Small intestine (tissue), 16 donors: ENCODE measurements at places on chromosomes 13 and 19.

- DNase-seq = no peak
Observed at GRCh38 chr19:57190301-57190700, 999 bp upstream of the ZNF264 start.

GRCh38 chr19:3547301-3547731 is 8.3 kb downstream of the TEKTIP1 start:
- no peak for DNase-seq

- no peak for DNase-seq
Observed at GRCh38 chr19:56664511-56664910, 7.0 kb downstream of the ZNF835 start.

- no peak for DNase-seq
Observed at GRCh38 chr13:44158881-44159632, 214.6 kb upstream of the SERP2 start.

DNA sequence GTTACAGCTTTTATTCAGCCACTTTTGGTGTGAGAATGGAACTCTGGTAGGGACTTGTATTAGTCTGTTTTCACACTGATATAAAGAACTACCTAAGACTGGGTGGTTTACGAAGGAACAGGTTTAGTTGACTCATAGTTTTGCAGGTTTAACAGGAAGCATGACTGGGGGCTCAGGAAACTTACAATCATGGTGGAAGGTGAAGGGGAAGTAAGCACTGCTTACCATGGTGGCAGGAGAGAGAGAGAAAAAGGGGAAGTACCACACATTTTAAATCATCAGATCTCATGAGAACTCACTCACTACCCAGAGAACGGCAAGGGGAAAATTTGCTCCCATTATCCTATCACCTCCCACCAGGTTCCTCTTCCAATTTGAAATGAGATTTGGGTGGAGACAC is 942.2 kb downstream of the PCDH17 start:
- DNase-seq = no peak

GRCh38 chr19:41927497-41928192 is 604 bp downstream of the ERFL start:
- no peak for DNase-seq

GRCh38 chr13:109833940-109834339 is 47.6 kb upstream of the IRS2 start:
- DNase-seq = no peak

DNA sequence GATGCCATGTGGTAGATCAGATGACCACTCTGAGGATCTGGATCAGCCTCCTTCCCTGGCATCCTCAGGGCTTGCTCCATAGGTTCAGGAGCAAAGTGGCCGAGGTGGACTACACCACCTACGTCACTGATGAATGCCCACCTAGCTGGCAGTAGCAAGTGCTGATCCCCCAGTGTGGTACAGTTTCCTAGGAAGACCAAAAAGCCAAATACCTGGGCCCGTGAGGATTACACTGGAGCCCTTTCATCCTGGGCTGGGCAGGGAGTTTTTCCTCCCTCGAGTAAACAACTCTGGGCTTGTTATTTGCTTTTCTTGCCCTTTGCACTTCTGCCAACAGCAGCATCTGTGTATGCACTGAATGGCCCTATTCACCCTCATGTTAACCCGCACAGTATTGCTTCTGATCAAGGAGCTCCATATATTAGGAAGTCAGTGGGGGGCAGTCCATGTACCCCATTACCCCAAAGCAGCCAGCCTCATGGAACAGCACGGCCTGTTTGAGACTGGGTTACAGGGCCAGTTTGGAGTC is 3.3 kb upstream of the MYADM start:
- DNase-seq = peak; percentile 72

- DNase-seq = no peak
Observed at GRCh38 chr19:1164684-1165531, 9.2 kb downstream of the SBNO2 start.

GRCh38 chr19:38665950-38666662 is 18.7 kb downstream of the ACTN4 start:
- peak; percentile 69 for DNase-seq

- DNase-seq = no peak
Observed at GRCh38 chr19:30647891-30648720, 275.9 kb downstream of the ZNF536 start.

DNA sequence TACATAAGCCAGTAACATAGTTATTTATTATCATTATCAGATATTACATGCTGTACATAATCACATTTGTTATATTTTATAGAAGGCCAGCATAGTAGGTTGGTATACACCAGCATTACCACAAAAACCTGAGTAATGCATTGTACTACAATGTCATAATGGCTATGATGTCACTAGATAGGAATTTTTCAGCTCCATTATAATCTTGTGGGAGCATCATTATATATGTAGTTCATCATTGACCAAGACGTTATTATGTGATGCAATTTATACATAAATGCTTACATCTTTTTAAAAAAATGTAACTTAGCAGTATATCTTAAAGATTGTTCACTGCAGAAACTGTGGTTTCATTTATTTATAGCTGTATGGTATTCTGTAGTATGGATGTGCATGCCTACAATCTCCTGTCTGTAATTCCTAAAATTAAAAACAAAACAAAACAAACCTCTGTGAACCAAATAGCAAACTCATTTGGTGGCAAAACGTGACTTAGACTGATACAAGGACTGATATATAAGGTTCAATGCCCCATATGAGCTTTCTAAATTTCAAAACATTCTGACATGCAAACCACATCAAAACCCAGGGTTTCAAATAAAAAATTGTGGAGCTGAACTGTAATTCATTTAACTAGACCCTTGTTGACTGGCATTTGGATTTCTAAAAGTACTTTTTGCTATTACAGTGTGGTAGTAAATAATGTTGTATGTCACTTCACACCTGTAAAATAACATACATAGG is 250.9 kb downstream of the DLEU7 start:
- no peak for DNase-seq

DNA sequence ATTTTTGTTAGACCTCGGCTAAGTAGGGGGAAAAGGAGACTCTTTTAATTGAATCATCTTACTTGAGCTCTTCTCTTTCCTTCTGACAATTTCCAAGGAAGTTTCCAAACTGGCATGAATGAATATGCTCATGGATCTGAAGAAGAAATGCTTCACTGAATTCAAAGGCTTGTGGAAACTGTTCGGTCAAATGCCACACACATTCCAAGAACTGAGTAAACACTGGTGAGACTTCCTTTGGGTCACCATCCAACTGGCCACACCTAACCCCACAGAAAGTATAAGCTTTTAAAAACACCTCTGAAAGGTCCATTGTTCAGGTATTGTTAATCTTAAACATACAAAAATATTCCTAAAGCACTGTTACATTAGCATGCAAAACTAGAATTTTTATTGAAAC is 33.6 kb downstream of the MTMR6 start:
- DNase-seq = no peak

- DNase-seq = no peak
Observed at GRCh38 chr13:47004027-47004426, 107.2 kb upstream of the HTR2A start.

GRCh38 chr19:55441692-55442321 is 1.3 kb downstream of the SHISA7 start:
- DNase-seq = no peak

- peak; percentile 77 for DNase-seq
Observed at GRCh38 chr19:48970923-48971395, 5.8 kb downstream of the FTL start.

DNA sequence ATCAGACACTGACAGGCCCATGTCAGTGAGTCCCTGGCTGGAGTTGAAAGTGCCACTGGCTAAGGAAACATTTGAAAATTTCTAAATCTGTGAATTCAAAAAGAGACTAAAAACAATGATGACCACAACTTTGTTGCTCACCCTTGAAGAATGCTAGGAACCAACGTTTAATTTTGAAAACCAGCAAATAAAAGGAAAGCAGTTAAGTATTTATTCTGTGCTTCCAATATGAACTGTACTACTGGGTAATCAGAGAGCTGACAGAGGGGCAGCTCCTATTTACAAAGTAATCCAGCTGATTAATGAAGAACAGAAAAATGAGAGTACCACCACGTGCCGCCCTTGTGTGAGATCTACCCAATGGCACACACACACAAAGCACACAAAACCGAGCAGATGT is 44.7 kb upstream of the LATS2 start:
- no peak for DNase-seq
